ENCODE measurements at places on chromosomes 7 and 10.

GRCh38 chr7:37920849-37921805 lies 687 bp downstream of the EPDR1 start:
- DNase-seq = peak; percentile 17

GRCh38 chr10:108911814-108912541 lies 1011.3 kb downstream of the XPNPEP1 start:
- DNase-seq = no peak

DNA sequence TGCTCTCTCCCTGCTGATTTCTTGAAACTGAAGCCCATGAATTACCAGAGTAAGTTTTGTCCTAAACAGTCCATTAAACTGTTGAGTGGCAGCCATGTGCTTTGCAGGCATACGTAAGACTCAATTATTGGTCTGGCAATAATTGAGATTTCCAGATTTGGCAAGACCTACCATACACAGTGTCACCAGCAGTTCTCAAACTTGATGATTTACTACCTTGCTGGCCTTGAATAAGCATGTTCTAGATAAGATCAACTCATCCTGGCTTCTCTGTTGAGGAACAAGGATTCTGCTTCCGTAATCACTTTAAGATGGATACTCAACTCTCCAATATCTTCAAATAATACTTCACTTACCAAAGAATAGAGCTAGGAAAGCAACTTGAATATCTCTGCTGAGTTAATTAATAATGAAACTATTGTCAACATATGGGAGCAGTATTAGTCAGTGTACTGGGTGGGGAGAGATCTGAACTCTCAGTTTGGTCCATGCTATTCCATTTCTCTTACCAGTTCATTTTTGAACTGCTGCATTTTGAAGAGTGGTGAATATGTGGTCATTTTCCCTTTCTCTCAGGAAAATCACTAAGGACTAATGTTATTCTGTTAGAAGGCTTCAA lies 181.4 kb downstream of the IPMK start:
- no peak for DNase-seq

GRCh38 chr10:78069151-78069550 lies 35.5 kb downstream of the RPS24 start:
- DNase-seq = no peak

DNA sequence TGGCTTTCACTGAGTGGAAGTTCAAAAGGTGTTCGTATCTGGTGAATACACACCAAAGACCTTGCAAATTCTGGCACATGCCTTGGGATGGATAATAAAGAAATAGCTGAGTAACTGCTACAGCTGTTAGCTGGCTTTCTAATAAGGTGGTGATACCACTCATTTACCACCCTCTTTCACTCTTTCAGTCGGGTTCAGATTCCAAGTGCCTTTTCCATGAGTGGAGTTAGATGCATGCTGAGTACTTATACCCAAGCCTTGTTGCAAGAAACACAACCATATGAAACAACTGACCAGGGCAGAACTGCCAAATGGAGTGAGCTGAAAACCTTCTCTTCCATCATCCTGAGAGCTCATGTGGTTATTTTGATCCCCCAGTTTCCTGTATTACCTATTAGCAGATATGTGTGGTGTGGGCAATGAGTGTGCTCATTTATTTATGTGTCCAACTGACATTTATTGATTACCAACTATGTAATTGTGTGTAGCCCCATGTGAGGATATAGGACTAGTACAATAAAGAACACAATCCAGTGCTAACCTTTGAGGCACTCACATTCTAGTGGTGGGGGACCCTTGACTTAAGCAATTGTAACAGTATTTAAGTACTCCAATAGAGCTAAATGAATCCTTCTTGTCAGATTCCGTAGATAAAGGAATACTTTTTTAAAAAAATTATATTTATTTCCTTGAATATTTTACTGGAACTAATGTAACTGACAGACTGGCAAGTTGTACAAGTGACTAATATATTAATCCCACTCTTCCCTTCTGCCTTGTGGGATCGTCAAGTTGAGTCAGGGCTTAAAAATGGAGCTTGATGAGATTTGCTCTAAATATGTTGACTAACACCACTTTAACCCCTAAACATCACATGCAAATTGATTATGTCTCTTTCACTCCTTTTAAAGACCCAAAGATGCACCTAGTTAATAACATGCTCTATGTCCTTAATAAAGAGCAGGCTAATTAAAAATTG lies 124.7 kb downstream of the ARID5B start:
- no peak for DNase-seq
